ENCODE measurements at places on chromosomes 1 and 21.
A peak's percentile ranks its signal among the peaks of the same experiment; 100 is the strongest.

GRCh38 chr1:156100205-156100995 is 14.1 kb upstream of the LMNA start:
- DNase-seq: no peak

DNA sequence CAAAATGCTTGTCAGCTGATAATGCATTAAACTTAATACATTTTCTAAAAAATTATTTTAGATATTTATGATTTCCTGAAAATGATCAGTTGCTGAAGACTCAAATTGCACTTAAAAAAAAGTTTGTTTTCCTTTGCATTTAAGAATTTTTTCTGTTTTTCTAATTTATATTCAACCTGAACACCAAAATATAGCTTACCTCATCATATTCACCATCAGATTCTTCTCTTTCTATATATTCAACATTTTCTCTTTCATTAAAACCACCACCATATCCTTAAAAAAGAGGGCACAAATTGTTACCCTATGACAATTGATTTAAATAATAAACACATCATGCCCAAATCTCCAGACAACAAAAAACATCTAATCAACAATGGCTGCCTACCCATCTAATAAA is 8.6 kb downstream of the ZRANB2 start:
- no peak for DNase-seq

DNA sequence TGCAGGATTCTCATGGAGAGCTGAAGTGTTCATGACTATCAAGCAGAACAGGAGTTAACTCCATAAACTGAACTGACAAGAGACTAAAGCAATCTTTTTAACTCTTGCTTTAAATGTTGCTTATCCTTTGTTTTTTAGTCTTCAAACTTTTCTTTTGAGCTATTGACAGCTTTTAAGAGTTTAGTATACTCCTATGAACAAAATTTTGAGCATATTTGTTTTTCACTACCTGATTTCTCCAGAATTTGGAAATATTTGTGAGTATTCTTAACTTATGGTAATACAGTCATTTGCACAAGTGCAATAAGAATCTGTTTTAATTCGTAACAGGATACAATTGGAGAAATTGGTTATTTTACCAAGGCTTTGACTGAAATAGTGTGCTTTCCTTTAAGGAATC is 7.2 kb downstream of the DNAI4 start:
- no peak for DNase-seq

DNA sequence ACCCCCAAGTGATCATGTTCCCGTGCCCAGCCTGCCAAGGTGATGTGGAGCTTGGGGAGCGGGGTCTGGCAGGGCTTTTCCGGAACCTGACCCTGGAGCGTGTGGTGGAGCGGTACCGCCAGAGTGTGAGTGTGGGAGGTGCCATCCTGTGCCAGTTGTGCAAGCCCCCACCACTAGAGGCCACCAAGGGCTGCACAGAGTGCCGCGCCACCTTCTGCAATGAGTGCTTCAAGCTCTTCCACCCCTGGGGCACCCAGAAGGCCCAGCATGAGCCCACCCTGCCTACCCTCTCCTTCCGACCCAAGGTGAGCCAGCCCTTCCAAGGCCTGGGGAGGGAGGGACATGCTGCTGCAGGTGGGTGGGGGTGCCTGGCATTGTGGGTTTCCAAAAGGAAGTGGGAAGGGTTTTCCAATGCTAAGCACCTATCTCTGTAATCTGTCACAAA is 2.3 kb downstream of the TRIM46 start:
- DNase-seq: no peak

- DNase-seq: no peak
These were observed 227.2 kb downstream of the PTGER3 start for GRCh38 chr1:70820396-70820795.

DNA sequence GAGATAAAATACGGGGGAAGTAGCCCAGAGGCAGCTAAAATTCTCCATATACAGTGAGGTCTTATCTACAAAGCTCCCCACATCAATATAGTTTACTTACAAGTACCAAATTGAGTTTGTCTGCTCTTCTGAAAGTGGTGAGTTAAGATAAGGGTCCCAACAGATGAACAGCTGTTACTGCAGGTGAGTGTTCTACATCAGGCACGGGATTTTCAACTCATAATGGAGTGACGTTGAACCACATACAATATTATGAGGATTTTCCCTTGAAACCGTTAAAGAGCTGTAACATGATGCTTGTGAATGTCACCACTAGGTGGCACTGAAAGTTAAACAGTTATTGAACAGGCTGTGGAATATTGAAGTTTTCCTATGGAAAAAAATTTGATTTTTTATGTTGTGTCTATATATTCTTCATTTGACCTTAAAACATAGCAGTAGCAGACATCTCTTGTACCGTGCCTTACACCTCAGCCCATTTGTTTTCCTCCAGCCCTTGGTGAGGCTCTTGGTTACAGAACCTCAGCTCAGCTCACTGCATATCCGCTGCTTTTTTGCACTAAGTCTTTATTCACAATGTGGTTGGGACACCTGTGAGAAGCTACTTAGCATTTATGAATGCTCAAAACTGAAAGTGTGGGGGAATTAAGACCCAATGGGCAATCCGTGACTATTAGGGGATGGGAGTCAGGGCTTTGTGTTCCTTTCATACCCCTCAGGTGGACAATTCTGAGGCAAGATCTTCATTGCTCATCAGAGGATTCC is 23.2 kb downstream of the CD1D start:
- DNase-seq: peak; percentile 52

DNA sequence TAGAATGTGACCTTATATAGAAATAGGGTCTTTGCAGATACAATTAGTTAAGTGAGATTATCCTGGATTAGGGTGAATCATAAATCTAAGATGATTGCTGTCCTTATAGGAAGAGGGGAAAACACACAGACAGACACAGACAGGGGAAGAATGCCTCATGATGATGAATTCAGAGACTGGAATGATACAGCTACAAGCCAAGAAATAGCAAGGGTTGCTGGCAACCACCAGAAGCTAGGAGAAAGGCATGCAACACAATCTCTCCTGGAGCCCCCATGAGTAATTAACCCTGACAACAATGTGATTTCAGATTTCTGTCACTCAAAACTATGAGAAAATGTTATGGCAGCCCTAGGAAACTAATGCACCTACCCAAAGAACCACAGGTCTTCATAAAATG is 19.1 kb upstream of the PPIH start:
- DNase-seq: no peak

- no peak for DNase-seq
These were observed 13.4 kb downstream of the NHLH2 start for GRCh38 chr1:115827452-115828044.

DNA sequence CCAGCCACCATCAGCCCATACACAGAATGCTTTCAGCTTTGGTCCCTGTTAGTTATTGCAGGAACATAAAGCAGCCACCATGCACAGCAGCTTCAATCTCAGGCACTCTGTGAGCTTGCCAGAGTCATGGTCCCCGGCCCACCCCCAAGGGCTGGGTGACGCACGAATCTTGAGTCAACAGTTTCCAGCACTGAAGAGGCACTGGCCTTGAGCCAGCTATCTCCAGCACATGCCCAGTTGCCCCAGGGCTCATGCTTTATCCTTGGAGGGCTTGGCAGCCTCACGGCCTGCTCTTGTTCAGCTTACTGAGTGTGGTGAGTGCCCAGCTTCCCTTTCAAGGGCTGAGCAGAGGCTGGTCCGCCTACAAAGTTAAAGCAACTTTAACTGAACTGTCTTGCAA is 200.7 kb upstream of the RAB4A start:
- DNase-seq: no peak

- no peak for DNase-seq
These were observed 136.0 kb downstream of the PLXNA2 start for GRCh38 chr1:208108213-208108608.

DNA sequence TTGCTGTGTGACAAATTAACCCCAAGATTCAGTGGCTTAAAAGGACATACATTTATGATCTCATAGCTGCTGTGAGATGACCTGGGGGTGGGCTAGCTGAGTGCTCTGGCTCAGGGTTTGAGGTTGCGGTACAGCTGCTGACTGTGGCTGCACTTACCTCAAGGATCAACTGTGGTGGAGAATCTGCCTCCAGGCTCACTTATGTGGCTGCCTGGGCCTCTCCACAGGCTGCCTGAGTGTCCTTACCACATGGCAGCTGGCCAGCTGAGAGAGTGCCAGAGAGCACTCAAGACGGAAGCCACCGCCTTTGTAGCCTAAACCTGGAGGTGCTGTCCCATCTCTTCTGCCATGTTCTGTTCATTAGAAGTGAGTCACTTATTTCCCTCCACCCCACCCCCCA is 5.7 kb downstream of the LRRC71 start:
- peak; percentile 58 for DNase-seq

DNA sequence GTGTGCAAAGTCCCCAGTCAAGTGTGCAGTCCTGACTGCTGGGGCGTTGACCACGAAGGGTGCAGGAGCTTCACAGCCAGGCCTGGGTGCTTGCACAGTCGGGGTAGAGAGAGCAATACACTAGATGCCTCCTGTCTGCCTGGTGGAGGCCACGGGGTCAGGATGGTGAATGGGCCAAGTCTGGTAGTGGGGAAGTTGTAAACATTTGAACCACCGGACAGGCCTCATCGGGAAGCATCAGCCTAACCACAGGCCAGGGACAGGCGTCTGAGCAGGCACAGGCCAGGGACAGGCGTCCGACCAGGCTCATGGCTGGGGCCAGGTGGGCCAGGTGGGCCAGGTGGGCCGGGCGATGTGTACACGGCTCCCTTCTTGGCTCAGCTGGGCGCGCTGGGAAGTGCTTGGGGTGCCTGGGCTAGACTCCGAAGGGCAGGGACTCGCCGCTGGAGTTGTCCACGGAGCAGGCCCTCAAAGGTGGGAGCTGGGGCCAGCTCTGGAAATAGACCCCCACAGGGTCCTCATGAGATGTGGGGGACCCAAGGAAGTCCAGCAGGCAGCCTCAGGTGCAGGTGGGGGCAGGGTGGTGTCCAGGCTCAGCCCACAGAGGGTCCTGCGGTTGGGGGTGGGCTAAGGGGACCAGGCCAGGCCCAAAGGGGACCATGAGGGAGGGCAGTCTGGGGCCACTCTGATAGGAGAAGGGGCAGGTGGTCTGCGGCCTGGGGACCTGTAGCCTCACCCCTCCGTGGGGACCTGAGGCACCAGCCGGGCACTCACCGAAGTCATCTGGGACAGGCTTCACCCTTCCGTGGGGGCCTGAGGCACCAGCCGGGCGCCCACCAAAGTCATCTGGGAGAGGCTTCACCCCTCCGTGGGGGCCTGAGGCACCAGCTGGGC is 15.0 kb downstream of the COL6A1 start:
- DNase-seq: no peak

GRCh38 chr21:15764878-15765277 is 35.1 kb downstream of the USP25 start:
- no peak for DNase-seq

DNA sequence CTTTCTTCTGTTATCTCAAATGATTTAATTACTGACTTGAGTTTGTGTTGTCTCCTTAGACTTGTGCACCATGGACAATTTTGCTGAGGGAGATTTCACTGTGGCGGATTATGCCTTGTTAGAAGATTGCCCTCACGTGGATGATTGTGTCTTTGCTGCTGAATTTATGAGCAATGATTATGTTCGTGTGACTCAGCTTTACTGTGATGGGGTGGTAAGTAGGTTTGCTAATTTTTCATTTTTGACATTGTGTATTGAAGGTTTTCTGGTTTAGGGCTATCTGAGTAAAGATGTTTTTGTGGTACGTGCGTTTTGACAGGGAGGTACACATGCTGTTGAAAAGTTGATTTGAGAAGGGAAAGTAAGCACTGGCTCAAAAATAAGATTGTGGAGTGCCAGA is 14.1 kb downstream of the TTC3 start:
- peak; percentile 59 for DNase-seq

GRCh38 chr1:151147132-151147503 is 687 bp upstream of the SEMA6C start:
- DNase-seq: no peak

DNA sequence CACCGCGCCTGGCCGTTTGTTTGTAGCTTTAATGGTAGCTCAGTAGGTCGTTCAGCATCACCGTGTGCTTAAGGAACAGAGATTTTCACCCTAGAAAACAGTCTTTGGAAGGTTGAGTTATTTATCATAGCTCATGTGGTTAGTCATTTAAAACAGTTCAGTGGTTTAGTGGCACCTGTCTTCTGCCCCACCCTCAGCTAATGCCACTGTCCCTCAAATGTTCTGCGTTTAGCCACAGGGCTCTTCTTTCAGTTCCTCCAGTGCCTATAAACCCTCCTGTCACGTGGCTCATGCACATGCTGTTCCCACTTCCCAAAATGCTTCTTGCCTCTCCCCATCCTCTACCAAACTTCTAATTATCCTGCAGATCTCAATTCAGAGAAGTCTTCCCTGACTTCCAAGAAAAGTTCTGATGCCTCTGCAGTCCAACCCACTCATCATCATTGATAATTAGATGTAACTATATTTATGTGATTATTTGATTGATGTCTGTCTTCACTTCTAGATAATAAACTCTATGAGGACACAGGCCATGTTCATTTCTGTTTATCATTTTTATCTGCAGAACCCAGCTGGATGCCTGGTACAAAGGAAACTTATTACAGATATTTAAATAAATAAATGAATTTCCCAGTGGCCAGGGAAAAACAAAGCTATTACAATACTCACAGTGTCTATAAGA is 14.4 kb upstream of the DIPK1A start:
- DNase-seq: peak; percentile 17

GRCh38 chr1:230427981-230428380 is 1.8 kb upstream of the PGBD5 start:
- DNase-seq: no peak

DNA sequence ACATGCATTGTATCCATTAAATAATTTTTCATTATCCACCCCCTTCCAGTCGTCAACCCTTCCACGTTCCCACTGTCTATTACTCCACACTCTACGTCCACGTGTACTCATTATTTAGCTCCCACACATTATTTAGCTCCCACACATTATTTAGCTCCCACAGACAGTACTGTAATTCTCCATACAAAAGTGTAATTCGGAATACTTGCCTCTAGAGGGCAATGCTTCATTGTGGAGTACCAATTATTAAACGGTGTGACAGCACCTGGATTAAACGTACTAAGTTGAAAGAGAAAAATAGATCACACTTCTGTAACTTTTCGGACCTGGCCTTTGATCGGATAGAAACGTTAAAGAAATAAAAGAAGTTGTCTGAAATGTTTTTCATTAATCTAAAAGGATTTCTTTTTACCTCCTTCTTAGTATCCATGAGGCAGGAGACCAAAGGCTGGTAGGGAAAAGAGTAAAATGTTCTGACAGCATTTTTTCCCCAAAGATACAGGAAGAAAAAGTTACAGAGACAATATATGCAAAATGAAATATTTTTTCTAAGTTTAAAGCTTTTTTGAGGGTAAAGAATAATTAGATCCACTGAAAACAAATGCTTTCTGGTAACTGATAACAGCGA is 99.2 kb downstream of the LHX8 start:
- peak; percentile 50 for DNase-seq

GRCh38 chr1:63967901-63968300 is 194.1 kb downstream of the ROR1 start:
- no peak for DNase-seq

DNA sequence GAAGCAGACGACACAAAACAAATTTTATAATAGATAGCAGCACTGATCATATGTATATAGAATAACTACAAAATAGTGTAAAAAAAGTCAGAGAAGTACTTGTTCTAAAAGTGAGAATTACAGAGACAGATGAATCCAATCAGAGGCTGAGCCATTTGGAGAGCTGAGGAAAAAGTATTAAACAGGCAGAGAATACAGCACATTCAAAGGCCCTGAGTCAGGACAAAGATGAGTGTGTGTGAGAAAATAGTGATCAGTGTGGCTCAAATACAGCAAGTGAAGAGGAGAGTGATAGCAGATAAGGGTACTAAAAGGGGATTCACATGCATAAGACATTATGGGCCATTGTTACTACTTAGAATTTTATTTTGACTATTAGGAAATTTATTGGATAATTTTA is 430.6 kb upstream of the BRINP3 start:
- DNase-seq: no peak

All from SW480 (cell line).